Stimulated activated CD4-positive, alpha-beta T cell treated with anti-CD3 and anti-CD28 coated beads, Interleukin-1b, Interleukin-23, amount 100 ng/mL, for 1 hour (primary cell): ENCODE measurements at places on chromosomes 3 and 15.

GRCh38 chr15:49847423-49848281 lies 226.8 kb downstream of the DTWD1 start:
- DNase-seq = no peak

DNA sequence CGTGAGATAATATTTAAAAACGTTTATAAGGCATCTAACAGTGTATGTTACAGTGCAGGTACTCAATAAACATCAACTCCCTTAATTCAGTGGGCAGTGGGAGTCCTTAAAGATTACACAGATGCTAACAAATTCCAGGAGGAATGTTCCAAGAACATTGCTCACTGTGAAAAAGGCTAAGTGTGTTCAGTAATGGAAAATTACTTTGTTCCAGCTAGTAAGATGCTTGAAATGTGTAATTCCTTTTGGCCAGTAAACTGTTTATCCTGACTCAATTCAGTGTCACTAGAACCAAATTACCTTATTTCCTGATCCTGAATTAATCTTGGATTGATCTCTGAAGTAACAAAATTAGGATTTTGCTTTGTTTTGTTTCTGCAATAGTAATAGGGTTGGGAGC lies 54.2 kb upstream of the SEMA6D start:
- no peak for DNase-seq

- DNase-seq = no peak
Measured at GRCh38 chr15:57235873-57236272, 140.4 kb upstream of the CGNL1 start.

GRCh38 chr15:78660584-78660983 lies 19.6 kb upstream of the CHRNB4 start:
- DNase-seq = no peak

- DNase-seq = no peak
Measured at GRCh38 chr15:89910891-89911626, 1.7 kb downstream of the ARPIN start.

DNA sequence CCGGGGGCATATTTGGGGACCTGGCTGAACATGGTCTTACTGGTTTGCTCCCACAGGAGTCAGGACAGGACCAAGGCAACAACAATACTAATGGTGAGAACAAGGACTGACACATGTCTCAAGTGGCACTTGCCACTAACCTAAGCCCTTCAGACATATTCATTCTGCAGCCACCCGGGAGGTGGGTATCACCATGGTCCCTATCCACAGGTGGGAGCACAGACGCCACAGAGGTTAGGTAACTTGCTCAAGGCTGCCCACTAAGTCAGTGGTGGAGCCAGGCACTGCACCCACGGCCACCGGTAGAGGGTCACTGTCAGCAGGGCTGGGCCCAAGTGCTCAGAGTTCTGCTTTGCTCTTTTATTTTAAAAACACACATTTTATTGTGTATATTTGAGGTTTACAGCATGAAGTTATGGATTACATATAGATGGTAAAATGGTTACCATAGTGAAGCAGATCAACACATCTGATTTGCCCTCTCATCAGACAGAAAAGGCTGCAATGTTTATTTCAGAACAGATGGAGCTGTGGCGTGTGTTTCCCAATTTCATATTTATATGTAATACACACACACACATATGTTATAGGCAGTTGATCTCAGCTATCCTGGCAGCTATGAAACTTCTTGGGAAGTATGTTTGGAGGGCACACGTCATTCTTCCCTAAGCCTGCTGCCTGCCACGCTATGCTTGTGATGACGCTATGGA lies 30.0 kb upstream of the SLC41A3 start:
- no peak for DNase-seq
